Activated T-cell treated with anti-CD3 and anti-CD28 coated beads, Interleukin-2, amount 50 U/mL, for 72 hours (primary cell): ENCODE measurements at places on chromosomes 4 and X. TPM values are rescaled to one million over a fixed set of nuclear protein-coding genes. Genes with fewer than 3 reads are reported as not detected.

The POU3F4 gene
- not detected for total RNA-seq

The ADH1A gene
- total RNA-seq, result not detected

The CT45A10 gene
- not detected for total RNA-seq

The EDA gene
- total RNA-seq, result 4.3 TPM

The DGKK gene
- not detected for total RNA-seq

The IL2 gene
- total RNA-seq, result 24.8 TPM

The RAB40AL gene
- 0.24 TPM for total RNA-seq

The KLKB1 gene
- 1.2 TPM for total RNA-seq

The SLC6A14 gene
- total RNA-seq, result not detected

The PLAC1 gene
- total RNA-seq, result 1.1 TPM

The TMSB15C gene
- total RNA-seq, result 5.4 TPM
